ENCODE measurements at places on chromosomes 6 and 20.

DNA sequence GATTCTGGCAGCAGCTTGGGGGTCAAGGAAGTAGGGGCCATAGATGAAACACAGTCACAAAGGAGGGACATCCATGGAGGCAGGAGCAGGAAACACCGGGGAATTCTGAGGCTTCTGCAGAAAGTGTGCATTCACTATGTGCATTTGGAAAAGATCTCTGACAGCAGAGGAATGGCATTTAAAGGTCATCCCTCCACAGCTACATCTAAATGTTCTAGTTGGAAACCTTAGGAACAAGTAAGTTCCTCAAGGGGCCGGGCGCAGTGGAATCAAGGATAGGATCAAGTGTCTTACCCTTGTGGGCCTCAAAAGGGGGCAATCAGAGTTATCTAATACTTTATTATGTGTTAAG lies 8.8 kb downstream of the C6orf136 start:
- no peak for DNase-seq

- peak; percentile 42 for DNase-seq
Observed at GRCh38 chr6:27839626-27840475, 72.3 kb downstream of the OR2B2 start.

DNA sequence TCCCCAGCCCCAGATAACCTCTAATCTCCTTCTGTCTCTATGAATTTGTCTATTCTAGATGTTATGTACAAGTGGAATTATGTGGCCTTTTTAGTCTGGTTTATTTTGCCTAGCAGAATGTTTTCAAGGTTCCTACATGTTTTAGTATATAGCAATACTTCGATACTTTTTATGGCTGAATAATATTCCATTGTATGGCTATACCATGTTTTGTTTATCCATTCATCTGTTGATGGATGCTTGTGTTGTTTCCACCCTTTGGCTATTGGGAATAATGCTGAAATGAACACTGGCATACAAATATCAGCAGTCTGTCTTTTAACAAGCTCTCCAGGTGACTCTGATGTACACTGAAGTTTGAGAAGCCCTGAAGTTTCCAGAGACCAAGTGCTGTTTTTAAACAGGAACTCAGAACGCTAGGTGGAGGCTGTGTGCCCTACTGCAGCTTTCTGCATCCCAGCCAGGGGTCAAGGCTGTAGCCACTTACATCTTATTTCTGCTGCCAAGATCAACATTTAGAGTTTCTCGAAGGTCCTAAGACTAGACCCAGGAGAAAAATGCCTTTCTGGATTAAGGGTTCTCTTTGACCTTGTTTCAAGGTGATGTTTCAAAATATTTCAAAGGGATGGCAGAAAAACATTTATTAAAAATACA lies 123.0 kb downstream of the SOBP start:
- DNase-seq: no peak

DNA sequence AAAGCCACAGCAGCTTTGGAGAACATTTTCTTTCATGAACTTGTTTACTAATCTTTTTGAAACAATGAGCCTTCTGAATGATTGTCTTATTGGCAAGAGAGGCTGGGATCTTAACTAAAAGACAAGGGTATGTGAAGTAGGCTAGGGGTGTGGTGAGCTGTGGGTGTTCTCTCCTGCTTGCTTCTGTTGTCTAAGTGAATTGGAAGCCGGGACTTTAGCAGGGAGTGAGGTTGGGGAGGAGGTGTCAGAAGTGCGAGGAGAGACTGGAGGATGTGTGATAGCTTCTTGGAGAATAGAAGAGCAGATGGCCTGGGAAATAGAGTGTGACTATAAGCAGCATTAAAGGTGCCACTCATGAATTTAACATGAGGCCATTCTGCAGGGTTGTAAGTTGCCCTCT lies 562.8 kb downstream of the UTRN start:
- no peak for DNase-seq

- DNase-seq: no peak
Observed at GRCh38 chr20:60016406-60016805, 58.2 kb downstream of the CDH26 start.

DNA sequence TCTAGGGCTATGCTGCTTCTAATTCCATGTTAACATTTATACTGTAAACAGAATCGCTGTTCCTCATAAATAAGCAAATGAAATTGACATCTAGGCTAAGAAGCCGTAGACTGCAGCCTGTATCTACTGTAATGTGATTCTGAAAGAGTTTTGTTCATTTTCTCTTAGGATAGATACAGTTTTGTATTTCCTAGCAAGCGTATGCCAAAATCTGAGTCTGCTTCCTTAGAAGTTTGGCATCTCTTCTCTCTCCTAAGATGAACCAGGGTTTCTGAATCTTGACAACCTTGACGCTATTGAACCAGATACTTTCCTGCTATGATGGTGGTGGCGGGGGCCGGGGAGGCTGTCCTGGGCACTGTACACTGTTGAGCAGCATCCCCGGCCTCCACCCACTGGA lies 198.0 kb downstream of the TSHZ2 start:
- DNase-seq: no peak

GRCh38 chr6:147972448-147972847 lies 370.2 kb upstream of the SASH1 start:
- DNase-seq: no peak

GRCh38 chr6:6891125-6891721 lies 216.5 kb upstream of the RREB1 start:
- no peak for DNase-seq

GRCh38 chr6:7166410-7167293 lies 58.9 kb downstream of the RREB1 start:
- DNase-seq: no peak

DNA sequence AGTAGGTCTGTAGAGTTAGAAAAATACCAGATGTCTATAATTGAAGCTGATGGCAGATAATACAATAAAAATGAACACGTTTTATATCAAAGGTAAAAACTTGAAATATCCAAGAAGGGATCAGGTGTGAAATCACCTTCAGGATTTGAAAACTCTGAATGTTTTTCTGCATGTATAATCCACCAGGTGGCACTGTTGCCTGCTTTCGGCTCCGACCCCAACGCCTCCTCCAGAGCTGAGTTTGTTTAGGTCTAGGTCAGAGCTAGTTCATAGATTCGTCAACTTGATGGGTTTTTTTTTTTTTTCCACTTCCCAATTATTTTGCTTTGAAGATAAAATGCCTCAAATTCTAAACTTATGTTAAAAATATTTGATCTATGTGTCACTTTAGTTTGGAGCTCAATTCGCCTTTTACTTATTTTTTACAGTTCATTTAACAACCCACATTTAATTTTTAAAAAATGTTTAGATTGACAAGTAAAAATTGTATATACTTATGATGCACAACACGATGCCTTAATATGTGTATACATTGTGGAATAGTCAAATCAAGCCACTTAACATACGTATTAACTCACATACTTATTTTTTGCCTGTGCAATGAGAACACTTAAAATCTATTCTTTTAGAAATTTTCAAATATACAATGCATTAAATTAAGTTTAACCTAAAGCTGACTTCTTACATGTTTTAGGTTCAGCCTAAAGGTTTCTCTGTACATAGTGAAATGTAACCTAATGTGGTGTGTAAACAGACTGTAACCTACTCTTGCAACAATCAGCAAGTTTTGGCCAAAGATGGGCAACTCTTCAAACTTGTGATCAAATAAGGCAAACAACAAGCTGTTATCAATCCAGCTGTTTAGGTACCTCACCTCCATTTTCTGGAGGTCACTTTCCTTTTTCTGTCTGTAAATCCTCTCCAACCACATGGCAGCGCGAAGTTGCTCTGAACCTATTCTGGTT lies 39.4 kb upstream of the ENPP4 start:
- DNase-seq: peak; percentile 74

DNA sequence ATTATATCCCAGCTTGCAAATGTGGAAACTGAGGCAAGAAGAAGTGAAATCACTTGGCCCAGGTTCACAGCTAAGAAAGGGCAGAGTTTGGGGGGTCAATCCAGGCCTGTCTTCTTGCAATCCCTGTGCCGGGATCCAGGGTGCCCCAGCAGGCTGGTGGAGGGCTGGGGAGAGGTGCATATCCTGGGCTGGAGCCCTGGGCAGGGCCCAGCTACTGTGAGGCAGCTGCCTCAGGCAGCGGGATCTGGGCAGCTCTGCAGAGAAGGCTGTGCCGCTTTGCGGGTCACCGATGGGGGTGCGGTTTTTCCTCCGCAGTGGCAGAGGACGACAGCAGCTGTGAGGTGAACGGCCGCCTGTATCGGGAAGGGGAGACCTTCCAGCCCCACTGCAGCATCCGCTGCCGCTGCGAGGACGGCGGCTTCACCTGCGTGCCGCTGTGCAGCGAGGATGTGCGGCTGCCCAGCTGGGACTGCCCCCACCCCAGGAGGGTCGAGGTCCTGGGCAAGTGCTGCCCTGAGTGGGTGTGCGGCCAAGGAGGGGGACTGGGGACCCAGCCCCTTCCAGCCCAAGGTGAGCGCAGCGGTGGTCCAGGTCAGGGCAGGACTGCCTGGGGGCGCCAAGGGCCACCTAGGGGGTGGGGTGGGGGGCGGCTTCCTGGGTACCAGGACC lies 9.4 kb downstream of the CCN5 start:
- DNase-seq: no peak

DNA sequence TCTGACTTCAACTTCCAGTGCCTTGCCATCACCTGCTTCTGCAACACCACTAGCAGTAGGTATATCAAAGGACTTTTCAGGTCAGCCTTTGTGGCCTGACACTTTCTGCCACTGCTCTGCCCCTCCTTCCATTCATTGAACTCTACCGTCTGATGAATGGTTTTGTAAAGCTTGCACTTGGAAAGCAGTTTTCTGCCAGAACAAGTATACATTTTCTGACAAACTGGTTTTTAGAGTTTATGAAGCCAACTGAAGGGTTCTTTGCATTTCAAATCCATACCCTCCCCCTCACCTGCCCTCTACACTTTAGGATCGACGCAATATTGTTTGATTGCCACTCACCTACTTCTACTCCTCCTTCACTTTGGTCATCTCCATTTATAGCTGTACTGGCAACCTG lies 603.1 kb downstream of the HACE1 start:
- DNase-seq: no peak

GRCh38 chr6:63295553-63296194 lies 24.1 kb downstream of the LGSN start:
- no peak for DNase-seq

DNA sequence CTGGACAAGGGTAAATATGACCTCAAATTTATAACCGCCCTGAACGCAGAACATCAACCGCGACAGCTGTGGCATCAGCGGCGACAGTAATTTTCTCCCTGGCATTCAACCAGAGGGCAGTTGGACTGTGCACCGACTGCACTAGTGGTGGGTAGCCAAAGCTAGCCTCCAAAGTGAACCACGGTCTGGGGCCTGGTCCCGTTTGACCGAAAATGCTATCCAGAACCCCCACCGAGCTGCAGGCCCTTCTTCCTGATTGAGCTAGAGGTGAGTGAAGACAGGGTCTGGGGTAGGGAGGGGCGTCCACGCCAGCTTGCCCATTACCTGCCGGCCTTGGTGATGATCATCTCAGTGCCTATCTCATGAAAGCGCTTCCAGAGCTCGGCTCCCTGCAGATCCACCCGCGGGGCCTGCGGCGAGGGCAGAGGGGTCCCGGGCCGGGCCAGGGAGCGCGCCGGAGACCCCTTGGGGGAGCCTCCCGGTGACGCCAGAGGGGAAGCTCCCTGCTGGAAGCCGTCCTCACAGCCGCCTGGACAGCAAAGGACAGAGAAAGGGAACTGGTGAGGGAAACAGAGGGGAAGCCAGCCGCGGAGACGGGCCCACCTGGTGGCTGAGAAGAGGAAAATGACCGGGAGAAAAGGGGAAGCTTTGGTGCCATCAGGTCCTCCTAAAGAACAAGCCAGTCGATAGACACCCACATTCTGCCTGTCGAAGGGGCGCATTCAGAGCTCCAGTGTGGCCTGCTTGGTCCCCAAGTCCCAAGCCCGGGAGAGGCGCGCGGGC lies 2.0 kb downstream of the TBX18 start:
- no peak for DNase-seq

GRCh38 chr6:25750906-25751305 lies 3.6 kb upstream of the SLC17A4 start:
- DNase-seq: no peak

- no peak for DNase-seq
Observed at GRCh38 chr20:33630507-33630906, 31.6 kb upstream of the C20orf144 start.

- DNase-seq: no peak
Observed at GRCh38 chr6:151679941-151680340, 127.5 kb upstream of the ESR1 start.

DNA sequence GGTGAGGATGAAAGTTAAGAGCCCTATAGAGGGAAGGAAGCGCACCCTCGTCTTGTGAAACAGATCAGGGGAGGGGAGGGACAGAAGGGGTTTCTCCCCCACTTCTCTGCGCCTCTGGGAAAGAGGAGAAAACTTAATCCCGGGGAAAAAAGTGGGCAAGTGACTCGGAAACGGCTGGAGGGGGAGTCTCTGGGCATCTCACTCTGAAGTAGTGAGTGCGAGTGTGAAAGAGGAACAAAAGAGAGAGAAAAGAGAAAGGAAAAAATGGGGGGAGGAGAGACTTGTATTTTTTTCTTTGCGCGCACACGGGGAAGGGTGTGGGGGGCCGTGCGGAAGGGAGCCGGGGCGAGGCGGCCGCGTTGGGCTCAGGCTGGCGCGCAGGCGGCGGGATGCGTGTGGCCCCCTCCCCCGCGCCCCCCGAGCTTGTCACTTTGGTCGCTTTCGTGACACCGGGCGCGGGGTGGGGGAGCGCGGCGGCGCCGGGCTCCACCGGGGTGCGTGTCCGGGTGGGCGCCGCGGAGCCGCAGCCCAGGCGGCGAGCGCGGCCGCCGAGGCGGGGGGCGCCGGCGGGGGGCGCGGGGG lies 454 bp downstream of the L3MBTL3 start:
- no peak for DNase-seq
